ENCODE measurements at places on chromosomes 16 and 17.
A peak's percentile ranks its signal among the peaks of the same experiment; 100 is the strongest.

DNA sequence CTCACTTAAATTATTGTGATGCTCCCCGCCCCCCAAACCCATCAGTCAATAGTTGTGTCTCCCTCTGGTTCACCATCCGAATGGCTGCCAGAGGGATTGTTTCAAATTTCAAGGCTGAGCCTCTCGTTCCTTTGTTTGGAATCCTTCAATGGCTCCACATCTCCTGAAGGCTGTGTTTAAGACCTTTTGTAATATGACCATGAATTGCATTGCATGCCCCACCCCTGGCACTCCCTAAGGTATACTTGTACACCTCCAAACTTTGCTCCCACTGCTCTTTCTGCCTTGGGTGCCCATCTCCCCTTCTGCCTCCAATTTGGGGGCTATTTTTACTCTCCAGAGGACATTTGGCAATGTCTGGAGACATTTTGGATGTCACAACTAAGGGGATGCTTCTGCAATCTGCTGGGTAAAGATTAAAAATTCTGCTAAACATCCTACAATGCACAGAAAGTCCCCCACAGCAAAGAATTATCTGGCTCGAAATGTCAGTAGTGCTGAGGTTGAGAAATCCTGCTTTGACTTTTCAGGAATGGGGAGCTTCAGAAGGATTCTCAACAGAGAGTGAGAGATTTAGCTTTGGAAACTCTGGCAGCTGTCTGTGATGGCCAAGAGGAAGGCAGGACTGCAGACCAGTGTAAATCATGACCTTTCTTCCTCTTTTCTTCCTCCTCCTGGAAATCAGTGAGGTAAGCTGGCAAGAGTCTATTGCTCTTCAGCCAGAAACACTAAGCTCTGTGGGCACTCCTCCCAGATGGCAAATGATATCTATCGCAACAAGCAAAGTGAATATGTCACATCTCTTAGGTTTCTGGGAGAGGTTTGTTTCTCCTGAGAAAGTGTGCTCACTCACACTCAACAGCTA is 8.7 kb upstream of the IL4R start:
- DNase-seq, result no peak

DNA sequence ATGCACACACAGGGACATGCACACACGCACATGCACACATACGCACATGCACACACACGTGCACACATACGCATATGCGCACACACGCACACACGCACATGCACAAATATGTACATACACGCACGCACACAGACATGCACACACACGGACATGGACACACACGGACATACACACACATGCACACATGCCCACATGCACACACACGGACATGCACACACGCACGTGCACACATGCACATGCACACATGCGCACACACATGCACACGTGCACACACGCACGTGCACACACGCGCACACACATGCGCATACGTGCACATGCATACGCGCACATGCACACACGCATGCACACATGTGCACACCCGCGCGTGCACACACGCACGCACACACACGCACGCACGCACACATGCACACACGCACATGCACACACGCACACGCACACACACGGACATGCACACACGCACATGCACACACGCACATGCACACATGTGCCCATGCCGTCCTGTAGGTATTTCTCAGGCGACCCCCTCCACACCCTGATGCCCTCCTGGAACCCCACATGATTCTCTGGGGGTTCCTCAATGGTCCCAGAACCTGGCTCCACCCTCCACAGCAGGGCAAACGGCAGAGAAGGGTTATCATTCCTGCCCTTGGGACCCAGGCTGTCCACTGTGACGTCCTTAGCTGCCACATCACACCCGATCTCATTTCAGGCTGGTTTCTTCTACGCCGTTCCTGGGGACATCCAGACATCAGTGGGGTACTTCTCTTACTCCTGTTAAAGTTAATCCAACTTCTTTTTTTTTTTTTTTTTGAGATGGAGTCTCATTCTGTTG is 9.6 kb upstream of the RBFOX3 start:
- DNase-seq, result no peak

DNA sequence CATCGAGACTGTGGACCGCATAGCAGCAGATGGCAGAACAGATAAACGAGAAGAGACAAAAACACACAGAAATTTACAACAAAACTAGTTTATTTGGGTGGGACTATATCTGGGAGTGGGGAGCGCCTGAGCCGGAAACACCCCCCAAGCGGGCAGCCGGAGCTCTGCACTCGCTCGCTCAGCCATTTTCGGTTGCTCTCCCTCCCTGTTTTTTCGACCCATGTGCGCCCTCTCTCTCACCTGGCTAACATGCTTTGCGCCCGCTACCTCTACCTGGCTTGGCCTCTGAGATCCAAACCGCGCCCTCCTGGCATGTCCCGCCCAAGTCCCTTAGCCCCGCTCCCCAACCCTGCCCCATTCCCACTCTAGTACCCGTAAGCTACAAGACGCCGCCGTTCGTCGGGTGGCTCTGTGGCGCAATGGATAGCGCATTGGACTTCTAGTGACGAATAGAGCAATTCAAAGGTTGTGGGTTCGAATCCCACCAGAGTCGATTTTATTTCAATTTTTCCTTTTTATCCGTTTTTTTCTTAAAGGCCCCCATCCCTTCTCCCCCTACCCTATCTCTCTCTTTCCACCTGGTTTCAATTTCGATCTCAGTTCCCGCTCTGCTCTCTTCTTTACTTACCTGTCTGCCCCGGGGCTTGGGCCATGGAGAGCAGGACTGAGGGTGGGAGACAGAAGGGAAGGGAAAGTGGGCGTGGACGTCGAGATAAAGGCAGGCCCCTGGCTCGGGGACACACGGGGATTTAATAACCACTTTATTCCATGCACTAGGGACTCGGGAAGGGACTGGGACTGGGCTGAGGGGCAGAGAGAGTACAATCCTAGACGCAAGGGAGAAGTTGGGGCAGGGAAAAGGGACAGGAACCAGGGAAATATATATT is 2.4 kb upstream of the ALOXE3 start:
- DNase-seq, result peak; percentile 90

GRCh38 chr17:82416771-82417170 is 1.4 kb upstream of the HEXD start:
- peak; percentile 39 for DNase-seq

- no peak for DNase-seq
These were observed 176.2 kb downstream of the CYLD start for GRCh38 chr16:50917950-50918703.

DNA sequence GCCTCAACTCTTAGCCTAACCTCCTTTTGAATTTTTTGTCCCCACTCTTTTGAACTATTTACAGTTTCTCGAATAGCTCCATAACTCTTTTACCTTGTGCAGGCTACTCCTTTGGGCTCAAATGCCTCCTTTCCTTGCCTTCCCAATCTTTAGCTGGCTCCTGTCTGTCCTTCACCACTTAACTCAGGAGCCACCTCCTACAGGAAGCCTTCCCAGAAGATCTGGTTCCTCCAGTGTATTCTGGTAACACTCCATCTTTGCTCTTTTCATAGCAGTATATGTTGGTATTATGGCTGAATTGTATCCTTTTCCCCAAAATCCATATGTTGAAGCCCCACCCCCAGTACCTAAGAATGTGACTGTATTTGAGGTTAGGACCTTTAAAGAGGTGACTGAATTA is 9.0 kb upstream of the GRB2 start:
- no peak for DNase-seq

DNA sequence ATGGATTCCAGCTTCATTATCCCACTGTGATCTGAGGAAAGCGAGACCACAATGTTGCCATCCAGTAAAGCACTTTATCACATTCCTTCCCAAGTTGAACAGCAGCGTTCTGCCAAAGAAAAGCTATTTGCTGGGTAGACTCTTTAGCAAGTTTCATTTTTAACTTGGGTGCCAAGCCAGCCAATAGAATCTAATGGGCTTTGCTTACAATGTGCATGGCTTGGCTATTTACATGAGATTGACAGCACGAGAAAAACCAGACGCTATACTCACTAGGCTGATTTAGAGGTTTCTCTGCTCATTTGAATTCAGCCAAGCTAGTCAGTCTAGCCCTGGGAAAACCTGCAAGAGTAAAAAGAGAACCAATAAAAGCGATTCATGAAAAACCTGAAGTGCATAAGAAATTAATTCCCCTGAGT is 108.9 kb downstream of the CDH13 start:
- no peak for DNase-seq
